ENCODE measurements at places on chromosomes 1 and 21.

- peak; percentile 48 for DNase-seq
Observed at GRCh38 chr1:13732971-13733667, 33.1 kb downstream of the PRDM2 start.

DNA sequence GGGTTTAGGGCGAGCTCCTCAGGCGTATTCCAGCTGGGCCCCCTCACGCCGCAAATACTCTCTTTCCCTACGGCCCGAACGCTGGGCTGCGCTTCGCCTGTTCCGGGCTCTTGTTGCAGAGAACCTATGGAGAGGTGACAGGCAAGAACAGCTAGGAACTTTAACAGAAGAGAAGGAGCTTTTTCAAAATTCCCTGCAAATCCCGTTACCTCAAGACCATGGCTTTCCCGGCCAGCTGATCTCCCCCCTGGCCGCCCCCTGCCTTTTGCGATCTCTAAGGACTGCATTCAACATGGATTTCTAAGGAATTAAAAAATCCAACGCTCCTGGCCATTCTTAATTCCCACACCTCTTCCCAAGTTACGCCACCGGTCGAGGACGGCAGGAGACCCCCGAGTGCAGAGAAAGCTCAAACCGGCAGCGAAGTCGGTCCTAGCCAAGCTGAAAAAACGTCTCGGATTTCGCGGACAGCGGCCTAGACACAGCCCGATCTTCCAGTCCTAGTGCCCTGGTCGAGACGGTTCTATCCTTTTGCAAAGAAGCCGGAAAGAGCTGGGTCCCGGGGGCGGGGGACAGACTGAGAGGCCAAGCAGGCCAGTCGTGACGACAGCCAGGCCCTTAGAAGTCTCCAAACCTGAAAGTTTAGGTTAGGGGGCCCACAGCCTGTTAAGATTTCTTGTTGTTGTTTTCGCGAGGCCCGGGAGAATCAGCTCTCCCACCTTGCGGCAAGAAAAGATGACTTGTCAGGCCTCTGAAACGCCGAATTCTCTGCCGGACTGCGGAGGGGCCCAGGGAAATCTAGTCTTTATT lies 1.1 kb upstream of the TBX15 start:
- no peak for DNase-seq

DNA sequence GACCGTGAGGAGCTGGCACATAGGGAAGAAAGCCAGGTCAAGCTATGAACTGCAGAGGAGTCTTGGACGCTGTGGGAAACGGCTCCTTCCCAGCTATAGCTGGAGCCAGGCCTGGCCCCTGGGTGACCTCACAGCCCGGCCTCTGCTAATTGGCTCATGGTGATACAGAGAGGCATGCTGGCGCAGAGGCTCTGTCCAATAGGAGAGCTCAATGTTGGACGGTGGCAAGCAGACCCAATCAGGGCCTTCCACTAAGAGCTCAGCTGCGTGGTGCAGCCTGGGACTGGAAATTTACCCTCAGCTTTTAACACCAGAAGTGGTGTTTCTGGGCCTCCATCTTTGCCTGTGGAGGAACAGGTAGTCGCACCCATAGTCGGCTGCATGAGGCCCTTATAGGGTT lies 64.4 kb upstream of the GRHL3 start:
- DNase-seq: no peak

DNA sequence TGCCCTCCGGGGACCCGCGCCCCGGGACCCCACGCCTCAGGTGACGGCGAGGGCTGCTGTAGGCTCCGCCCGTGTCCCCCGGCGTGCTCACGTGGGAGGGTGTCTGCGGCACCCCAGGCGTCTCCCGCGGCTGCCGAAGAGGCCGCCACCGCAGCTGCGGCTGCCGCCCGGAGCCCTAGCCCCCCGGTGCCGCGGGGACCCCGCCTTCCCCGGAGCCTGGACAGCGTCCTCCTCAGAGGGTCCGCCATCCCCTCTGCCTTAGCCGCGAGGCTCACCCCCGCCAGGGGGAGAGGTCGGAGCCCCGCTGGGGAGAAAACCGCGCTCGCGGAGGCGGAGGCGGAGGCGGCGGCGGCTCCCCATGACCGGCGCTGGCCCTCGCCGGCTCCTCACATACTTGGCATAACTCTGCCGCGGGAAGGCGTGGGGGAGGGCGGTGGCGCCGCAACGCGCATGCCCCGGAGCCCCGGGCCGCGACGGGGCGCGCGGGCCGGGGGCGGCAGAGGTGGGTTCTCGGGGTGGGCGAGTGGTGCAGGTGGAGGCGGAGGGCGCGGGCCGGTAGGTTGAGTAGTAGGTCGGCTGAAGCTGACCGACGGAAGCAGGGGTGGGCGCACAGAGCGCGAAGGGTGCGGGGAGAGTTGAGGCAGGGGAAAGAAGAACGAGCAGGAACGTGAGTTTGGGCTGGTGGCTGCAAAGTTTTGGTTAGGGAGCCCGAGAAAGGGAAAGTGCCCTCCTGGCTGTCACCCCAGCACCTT lies 700 bp upstream of the SYDE2 start:
- no peak for DNase-seq

DNA sequence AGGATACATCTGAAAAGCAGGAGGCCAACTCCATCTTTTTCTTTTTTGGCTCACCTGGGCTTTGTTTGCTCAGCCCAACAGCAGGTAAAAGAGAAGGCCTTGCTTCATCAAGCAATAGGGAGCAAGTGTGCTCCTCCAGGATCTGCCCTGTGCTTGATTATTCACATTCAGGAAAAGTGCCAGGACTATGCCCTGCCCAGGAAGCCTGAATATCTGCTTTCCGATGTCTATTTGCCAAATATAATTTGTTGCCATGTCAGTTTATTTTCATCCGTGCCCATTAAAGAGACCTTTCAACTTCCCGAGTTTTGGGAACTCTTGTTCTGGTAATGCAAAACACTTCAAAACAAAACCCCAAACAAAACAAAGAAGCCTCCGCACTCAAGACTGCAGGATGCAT lies 185.3 kb downstream of the CDC7 start:
- no peak for DNase-seq

GRCh38 chr21:31356440-31356839 lies 12.4 kb upstream of the TIAM1 start:
- no peak for DNase-seq

DNA sequence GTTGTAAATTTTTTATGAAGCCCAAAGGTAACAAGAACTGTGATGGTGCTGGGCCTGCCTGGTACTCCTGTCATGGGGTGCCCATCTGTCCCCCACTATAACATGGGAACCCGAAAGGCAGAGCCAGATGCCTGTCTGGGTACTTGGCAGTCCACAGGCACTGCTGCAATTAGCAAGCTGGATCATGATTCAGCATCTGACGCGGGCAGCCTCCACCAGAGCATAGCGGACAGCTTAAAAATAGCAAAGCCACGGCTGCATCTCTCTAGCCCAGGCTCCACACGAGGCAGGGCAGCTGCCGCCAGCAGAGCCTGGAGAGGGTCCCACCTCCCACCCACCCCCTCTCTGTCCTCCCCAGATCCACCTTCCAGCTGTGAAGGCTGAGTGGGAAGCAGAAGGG lies 22.9 kb downstream of the SUSD4 start:
- DNase-seq: no peak

GRCh38 chr1:21638531-21639341 lies 30.4 kb downstream of the RAP1GAP start:
- DNase-seq: peak; percentile 7

DNA sequence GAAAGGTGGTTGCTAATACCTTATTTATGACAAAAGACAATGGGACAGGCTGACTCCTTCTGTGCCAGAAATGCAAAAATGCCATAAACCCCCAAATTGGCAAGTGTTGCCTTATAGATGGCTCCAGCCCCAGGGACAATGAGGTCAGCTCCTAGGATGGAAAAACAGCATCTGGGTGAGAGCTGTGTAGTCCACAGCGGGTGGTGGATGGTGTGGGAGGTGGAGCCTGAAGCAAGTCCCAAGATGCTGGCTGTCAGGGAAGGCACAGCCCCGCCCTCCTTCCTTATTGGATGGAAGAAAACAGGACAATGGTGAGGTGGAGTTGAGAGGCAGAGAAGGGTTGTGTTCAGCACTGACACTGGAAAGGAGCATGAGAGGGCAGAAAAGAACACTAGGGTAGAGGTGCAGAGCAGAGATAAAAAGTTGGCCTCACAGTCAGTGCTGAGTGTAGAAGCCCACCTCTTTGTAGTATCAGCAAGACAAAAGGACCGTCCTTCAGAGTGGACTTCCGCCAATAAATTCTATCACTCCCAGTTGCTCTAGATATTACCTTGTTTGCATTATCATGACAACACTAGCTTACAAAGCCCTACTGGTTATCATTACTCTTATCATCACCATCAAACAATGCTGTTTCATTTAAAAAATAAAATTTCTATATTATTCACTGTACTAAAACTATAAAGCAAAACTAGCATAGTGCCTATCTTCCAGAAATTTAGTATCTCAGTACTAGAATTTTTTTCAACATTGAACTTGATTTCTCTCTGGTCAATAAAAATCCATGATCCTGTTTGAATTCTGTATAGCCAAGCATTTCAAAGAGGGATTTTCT lies 3.7 kb upstream of the SDE2 start:
- DNase-seq: peak; percentile 52

GRCh38 chr1:213070406-213070805 lies 19.4 kb downstream of the RPS6KC1 start:
- peak; percentile 15 for DNase-seq

DNA sequence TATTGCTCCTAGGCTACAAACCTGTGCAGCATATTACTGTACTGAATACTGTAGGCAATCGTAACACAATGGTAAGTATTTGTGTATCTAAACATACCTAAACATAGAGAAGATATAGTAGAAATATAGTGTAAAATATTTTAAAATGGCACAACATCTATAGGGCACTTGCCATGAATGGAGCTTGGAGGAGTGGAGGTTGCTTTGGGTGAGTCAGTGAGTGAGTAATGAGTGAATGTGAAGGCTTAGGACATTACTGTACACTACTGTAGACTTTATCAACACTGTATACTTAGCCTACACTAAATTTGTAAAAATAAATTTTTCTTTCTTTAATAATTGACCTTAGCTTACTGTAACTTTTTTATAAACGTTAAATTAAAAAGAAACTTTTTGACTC lies 7.9 kb downstream of the LEFTY2 start:
- DNase-seq: no peak

- no peak for DNase-seq
Observed at GRCh38 chr1:230392536-230392909, 33.6 kb downstream of the PGBD5 start.

DNA sequence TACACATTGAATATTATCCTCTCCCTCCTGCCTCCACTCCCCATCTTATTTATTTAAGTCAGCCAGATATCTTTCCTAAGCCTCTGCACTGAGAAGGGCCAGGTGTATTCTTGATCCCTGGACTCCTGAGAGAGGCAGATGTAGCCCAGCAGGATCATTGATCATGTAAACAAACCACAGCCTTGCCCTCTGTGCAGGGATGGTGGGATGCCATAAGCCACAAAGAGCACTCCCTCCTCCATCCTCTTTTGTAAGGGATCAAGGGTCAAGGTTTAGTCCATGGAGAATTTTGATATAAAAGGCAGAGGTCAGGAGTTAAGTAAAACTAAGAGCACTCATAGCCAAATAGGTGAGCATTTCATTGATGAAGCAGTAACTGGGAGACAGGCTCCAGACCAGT lies 17.3 kb downstream of the PHGDH start:
- DNase-seq: no peak

- DNase-seq: no peak
Observed at GRCh38 chr1:39081271-39082009, 55.3 kb downstream of the NDUFS5 start.

GRCh38 chr1:7278045-7278444 lies 492.8 kb downstream of the CAMTA1 start:
- DNase-seq: no peak

GRCh38 chr21:32921632-32922230 lies 104.0 kb upstream of the OLIG2 start:
- no peak for DNase-seq

GRCh38 chr1:9728451-9729295 lies 77.1 kb downstream of the PIK3CD start:
- DNase-seq: no peak

DNA sequence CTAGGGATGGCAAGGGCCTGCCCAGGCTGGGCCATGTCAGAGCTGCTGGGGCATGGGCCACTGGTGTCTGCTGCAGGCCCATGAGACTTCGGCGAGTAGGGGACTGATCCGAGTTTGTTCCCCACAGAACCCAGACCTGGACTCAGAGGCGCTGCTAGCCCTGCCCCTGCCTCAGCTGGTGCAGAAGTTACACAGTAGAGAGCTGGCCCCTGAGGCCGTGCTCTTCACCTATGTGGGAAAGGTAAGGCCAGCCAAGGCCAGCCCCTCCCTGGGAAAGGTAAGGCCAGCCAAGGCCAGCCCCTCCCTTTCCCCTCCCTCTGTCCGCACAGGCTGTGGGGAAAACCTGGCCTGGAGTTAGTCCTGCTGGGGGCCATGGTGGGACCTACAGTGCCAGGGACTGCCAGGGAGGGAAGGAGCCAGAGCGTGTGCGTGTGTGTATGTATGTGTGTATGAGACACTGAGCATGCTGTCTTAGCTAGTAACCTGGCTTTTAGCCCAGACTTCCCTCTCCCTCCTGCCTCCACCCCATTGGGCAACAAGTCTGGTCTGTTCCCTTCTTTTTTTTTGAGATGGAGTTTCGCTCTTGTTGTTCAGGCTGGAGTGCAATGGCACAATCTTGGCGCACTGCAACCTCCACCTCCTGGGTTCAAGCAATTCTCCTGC lies 8.0 kb downstream of the FAAH start:
- no peak for DNase-seq

DNA sequence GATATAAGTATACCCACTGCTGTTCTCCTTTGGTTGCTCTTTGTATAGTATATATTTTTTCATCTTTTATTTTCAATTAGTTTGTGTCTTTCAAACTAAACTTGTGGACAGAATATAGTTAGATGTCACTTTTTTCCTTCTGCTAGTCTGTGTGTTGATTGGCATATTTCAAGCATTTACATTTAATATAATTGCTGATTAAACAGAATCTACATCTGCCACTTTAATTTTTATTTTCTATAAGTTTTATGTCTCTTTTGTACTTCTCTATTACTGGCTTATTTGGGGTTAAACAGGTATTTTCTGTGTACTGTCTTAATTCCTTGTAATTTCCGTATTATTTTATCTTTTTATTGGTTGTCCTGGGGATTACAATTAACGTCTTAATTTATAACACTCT lies 74.4 kb upstream of the CHODL start:
- DNase-seq: no peak

- DNase-seq: no peak
Observed at GRCh38 chr21:18744840-18745239, 341.3 kb upstream of the TMPRSS15 start.

- DNase-seq: peak; percentile 81
Observed at GRCh38 chr1:31396633-31397351, 16.2 kb upstream of the SERINC2 start.

GRCh38 chr1:185049670-185050069 lies 4.3 kb downstream of the RNF2 start:
- DNase-seq: no peak

Data from GF-D8 (cell line).